Epithelial cell of proximal tubule (primary cell): ENCODE measurements at places on chromosomes 5 and 9. TPM values are rescaled to one million over a fixed set of nuclear protein-coding genes. Genes with fewer than 3 reads are reported as not detected.

Gene FCN2
- not detected in 2 replicates for total RNA-seq

Gene LCN15
- total RNA-seq = not detected in 2 replicates

Gene LCN1
- not detected in 2 replicates for total RNA-seq

Gene PCDHA1
- not detected in 2 replicates for total RNA-seq

Gene GPX3
- total RNA-seq = 9.3 and 10.9 TPM in 2 replicates
